Glutamatergic neuron (in vitro differentiated cells): ENCODE measurements at places on chromosomes 1 and 21.
A peak's percentile ranks its signal among the peaks of the same experiment; 100 is the strongest.

GRCh38 chr21:40672602-40673001, 174.4 kb downstream of the DSCAM start:
- no peak for DNase-seq

- no peak for DNase-seq
Observed at GRCh38 chr21:27498025-27498424, 531.1 kb upstream of the ADAMTS5 start.

GRCh38 chr1:221335161-221336101, 406.5 kb downstream of the DUSP10 start:
- DNase-seq, result no peak

DNA sequence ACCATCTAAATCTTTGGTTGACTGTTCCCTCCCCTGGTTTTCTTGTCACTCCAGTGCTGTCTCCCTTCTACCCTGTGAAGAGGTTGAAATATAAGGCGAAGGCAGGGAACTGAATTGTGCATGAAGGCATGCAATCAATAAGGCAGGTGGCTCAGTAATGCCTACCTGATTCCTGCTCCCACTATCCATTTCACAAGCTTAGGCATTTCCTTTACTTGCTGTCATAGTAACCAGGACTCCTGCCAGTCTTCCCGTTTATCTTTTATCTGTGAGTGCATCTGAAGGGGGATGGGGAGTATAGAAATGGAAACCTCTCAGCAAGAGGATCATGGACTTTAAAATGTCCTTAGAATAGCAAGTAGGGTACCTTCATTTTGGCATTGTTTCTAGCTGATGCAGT, 40.5 kb downstream of the MRPS6 start:
- DNase-seq, result no peak

GRCh38 chr21:45529785-45530422, 12.3 kb downstream of the SLC19A1 start:
- DNase-seq, result no peak

DNA sequence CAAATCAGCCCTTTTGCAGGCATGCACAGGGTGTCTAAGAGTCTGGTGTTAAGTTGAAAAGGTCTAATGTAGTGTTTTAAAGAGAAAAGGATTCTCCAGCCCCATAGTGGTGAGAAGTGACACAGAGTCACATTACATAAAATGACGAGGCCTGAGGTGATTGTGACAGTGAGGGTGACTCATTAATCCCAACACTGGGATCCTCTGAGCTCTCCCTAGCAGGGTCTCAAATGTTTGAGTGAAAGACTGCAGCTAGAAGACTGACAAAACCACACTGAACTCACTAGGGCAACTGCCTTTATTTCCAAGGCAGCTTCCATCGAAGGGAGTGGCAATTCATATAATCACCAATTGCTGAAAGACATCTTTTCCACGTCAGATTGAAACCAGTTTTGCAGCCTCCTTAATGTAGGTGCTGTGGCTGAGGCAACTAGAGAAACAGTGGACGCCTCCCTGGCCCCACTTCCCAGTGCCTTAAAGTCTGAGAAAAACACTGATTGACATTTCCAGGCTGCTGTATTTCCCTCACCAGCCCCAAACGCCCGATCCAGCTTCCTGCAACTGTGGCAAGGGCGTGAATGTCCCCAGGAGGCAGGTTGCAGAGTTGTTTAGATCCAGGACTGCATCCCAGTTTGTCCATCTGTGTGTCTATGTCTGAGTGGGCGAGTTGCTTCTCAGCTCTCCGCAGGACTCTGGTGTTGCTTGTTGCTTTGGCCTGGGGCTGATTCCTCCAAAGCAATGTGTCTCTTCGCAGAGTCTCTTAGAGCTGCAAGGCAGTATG, 81.4 kb downstream of the RUNX1 start:
- DNase-seq, result no peak

- no peak for DNase-seq
Observed at GRCh38 chr1:54604572-54605370, 18.6 kb downstream of the FAM151A start.

DNA sequence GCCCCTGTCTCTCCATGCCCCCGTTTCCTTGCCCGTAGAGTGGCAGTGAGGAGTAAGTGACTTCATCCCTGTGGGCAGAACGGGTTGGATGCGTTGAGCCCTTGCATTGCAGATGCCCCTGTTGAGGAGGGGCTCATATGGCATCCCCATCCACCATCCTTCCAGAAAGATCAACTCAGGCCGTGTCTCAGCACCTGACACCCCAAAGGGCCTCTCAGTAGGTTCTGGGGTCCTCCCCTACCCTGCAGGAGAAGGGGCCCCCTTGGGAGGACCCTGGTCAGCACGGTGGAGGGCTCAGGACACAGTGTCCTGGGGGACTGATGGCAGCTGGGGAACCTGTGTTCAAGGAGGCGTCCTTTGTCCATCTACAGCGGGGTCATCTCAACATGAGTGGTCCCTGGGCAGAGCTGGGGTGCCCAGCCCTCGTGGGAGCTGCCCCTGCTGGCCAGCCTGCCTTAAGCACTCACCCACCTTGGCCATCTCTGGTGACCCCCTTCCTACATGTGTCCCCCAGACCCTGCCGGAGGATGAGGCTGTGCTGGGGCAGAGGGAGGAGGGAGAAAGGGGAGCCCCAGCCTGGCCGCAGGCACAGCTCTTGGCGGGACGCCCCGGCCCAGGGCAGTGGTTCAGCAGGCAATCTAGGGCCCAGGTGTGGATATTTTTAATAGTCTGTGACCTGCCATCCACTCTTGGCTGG, 48.2 kb upstream of the ACTRT2 start:
- DNase-seq, result peak; percentile 11

- DNase-seq, result no peak
Observed at GRCh38 chr1:153248176-153248879, 11.2 kb upstream of the LORICRIN start.

DNA sequence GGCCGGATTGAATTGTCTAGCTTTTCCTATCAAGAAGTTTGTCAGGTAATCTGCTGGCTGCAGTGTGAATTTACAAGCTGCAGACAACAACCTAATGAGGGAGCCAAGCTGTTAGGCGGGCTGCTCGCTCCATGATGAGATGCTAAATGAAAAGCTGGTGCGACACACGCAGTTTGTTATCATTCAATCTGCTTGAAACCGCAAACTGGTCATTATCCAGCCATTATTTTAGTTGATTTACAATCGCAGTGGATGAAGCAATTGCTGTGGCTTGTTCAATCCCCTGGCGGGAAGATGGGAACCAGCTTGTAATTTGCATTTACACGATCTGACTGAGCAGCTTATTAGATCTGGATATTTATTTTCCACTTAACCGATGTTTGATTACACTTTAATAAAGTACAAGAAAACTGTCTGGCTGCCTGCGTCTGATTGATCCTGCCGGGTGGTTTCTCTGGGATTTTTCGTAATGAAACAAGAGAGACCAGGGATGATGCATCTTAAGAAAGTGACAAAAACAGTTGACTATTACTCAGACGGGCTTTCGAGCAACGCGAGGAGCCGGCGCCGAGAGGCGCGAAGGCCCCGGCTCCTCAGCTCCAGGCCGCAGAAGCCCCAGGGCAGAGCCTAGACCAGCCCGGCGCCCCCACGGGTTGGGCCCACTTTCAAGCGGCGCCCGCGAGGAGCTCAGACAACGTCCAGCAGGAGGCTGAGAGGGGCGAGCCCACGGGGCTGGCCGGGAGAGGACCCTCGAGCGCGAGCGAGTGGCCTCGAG, 118.0 kb upstream of the BARHL2 start:
- DNase-seq, result peak; percentile 33

- no peak for DNase-seq
Observed at GRCh38 chr1:63782982-63783381, 9.2 kb downstream of the ROR1 start.

- DNase-seq, result no peak
Observed at GRCh38 chr1:4016351-4017130, 116.5 kb upstream of the C1orf174 start.

GRCh38 chr1:42966688-42967612, 8.3 kb upstream of the SLC2A1 start:
- no peak for DNase-seq

- peak; percentile 45 for DNase-seq
Observed at GRCh38 chr1:117671781-117672501, 66.1 kb downstream of the TENT5C start.

GRCh38 chr1:6108476-6108875, 62.8 kb downstream of the KCNAB2 start:
- no peak for DNase-seq

DNA sequence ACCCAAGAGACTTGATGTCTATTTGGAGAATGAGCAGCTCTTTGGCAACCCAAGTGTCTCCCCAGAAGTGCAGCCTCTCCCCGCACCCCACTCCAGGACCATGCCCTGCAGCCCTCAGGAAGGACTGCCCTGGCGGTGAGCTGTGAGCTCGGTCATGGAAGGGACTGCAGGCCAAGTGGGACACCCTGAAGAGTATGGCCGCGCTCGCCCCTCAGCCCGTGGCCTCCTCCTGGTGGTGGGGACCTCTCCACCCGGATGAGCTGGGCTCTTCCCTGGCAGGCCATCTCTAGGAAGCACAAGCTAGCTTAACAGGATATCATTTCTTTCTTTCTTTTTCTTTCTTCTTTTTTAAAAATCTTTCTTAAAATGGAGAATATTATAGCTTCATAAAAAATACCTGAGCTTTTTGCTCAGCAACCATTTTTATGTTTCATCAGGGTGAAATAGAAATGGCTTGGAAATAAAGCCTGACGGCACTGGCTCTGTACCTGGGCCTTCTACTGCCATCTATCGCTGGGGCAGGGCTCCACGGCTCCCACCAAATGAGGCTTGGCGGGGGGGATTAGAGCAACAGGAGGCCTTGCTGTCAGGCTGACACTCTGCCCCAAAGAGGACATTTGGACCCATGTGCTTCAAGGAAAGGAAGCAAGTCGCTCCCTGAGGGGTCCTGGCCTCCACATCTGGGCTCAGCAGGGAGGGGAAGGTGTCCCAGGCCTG, 296.2 kb upstream of the VAMP3 start:
- DNase-seq, result no peak

- DNase-seq, result no peak
Observed at GRCh38 chr1:114668784-114669561, 876 bp downstream of the DENND2C start.

DNA sequence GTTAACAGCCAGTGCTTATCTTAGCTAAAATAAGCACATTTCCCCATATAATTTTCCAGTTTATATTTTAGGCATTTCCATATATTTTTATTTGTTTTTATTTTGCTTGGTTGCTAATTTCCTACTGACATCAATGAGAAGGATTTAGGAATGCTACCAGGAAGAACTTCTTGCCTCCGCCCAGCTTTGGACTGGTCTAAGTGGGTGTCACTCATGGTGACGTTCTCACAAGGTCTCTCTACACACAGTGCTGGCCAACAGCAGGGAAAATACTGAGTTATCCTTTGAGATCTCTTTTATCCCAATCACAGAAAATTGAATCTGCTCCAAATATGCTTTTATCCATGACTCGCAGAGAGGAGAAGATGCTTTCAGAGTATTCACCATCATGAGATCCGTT, 13.2 kb downstream of the MX1 start:
- DNase-seq, result no peak

- no peak for DNase-seq
Observed at GRCh38 chr1:8603220-8603616, 214.2 kb downstream of the RERE start.

- DNase-seq, result no peak
Observed at GRCh38 chr1:198902655-198903054, 263.8 kb downstream of the PTPRC start.

DNA sequence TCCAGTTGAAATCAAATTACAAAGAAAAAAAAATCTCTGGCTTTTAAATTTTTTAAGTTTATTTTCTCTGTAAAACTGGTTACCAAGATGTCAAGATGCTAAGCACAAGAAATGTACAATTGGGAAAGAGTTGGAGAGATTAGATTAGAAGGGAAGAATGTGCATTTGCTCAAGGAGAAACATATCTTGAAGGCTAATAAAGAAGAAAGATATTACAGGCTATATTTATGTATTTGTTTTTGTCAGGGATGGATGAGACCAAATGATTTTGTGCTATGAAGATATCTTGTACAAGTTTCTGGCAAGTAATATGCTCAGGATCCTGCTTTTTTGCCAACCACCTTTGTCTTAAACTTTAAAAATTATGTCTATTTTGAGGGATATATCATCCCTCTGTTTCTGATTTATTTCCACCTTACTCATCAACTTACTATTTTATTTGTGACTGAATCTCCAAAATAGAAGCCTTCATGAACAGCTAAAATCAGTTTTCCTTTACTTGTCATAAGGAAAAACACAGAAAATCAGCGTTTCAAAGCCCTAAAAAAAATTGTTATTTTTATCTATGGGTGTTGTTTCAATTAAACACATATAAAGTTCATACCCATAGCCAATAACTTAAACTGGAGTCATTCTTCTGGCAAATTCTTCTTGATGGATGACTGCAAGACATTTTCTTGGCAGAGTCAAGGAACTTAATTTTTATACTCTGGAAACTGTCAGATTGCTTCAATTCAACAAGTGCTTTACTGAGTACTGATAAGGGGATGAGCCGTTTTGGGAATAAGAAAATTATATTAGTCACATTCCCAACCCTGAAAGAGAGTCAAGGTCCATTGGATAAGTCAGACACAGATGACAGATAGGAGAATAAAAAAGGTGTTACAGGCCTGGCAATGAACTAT, 141.8 kb downstream of the CTH start:
- DNase-seq, result no peak

GRCh38 chr1:206430031-206430983, 40.0 kb upstream of the IKBKE start:
- no peak for DNase-seq

- DNase-seq, result no peak
Observed at GRCh38 chr1:145690587-145691558, 16.3 kb downstream of the PDZK1 start.

- DNase-seq, result peak; percentile 56
Observed at GRCh38 chr1:193185901-193186731, at the start of gene B3GALT2. B3GALT2 (minus strand) TSS chr1:193186613; CDS start chr1:193181562, 5,051 bp downstream.

DNA sequence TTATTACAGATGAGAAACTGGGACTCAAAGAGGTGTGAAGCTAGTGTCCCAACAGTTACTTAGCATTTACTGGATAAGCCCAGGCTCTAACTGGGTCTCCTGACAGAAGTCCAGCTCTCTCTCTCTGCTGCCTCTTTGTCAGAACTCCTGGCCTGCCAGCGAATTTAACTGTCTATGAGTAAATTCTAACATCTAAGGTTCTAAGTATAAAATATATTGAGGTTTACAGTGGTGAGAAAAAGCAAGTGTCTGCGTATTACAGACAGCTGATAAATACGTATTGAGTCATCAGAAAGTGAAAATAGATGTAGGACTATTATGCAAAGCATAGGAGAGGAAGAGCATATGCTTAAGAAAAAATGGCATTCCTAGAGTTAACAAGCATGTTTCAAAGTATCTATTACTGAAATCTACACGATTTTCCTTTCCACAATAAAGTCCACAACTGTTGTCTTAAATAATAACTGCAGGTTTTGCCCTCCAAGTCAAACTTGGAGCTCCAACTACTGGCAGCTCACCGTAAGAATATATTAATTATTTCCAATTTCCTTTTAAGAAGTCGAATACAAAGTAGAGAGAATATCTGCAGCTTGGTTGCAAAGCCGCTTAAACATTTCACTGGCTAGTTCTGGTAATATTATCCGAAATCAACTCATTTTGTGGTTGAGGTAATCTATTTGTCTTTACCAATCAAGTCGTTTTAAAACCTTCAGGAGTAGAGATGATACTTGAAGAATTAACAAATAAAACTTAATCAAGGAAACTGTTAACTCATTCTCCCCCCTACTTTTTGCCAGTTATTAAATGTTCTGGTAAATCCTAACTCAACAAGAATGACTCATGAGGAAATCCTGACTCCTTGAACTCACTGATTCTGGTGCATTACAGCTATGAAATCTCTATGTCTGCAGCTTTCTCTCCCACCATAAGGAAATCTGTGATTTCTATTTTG, 1.4 kb upstream of the RGS2 start:
- DNase-seq, result no peak

GRCh38 chr1:59645893-59646292, 168.9 kb upstream of the HOOK1 start:
- no peak for DNase-seq

- no peak for DNase-seq
Observed at GRCh38 chr1:205480349-205480985, 24.0 kb upstream of the CDK18 start.
